HL-60 (cell line): ENCODE measurements at places on chromosomes 13 and 19.
A peak's percentile ranks its signal among the peaks of the same experiment; 100 is the strongest.

DNA sequence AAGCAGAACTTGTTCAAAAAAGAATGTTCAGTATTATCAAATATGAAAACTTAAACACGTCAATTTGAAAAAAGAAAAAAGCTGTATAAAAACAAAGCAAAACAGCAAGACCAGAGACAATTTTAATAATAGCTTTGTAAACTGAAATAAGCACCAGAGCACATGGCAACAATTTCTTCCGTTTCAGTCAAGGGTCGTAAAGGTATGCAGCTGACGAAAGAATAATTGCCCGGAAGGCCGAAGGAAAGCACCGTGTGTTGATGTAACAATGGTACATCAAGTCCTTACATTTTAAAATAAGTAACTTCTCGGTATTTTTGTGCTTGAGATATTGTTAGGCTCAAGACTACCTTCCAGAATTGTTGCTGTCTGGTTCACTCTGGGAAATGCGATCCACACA lies 1.7 kb downstream of the PROSER1 start:
- DNase-seq, result peak; percentile 66

DNA sequence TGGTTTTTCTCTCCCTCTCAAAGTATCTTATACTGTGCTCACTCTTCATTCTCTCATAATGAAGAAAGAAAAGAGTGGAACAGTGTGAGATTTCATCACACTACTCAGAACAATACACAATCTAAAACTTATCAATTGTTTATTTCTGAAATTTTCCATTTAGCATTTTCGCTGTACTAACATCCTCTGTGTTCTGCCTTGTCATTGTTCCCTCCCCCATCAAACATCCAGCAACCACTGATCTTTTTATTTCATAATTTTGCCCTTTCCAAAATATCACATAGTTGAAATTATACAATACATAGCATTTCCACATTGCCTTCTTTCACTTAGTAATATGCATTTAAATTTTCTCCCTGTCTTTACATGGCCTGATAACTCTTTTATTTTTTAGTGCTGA lies 658.7 kb downstream of the SLITRK1 start:
- DNase-seq, result no peak

GRCh38 chr13:40275155-40275554 lies 391.3 kb downstream of the FOXO1 start:
- no peak for DNase-seq

- DNase-seq, result no peak
These were observed 16.5 kb upstream of the ZNF8 start for GRCh38 chr19:58261968-58262921.

DNA sequence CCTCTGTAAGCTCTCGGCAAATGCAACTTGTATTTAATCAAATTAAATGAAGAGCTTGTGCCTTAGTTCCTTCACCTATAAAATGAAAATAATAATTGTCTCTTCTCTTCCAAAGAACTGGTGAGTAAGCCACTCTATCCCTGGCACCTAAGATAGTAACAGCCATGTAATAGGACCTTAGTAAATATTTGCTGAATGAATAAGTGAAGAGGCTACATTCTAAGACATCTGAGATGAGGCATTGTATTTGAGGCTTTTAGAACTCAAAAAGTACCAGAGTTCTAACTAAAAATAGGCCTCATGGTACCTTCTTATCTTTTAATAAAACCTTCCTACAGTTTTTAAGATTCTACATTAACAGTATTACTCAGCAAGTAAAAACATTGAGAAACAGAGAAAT lies 17.3 kb upstream of the DCLK1 start:
- no peak for DNase-seq

GRCh38 chr13:41427666-41428065 lies 29.7 kb upstream of the RGCC start:
- no peak for DNase-seq

DNA sequence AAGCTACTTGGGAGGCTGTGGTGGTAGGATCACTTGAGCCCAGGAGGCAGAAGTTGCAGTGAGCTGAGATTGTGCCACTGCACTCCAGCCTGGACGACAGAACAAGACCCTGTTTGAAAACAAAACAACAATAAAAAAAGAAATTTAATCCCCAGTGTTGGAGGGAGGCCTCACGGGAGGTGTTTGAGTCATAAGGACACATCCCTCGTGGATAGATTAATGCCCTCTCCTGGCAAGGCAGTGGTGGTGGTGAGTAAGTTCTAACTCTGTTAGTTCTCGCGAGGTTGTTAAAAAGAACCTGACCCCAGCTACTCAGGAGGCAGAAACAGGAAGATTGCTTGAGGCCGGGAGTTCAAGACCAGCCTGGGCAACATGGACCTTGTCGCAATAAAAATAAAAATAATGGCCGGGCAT lies 27.6 kb upstream of the SIN3B start:
- DNase-seq, result no peak

- no peak for DNase-seq
These were observed 1768.5 kb downstream of the PCDH9 start for GRCh38 chr13:65461590-65461989.

GRCh38 chr19:21460686-21461085 lies 44.7 kb upstream of the ZNF429 start:
- no peak for DNase-seq

- DNase-seq, result no peak
These were observed 1.1 kb downstream of the SOX1 start for GRCh38 chr13:112067871-112068539.

DNA sequence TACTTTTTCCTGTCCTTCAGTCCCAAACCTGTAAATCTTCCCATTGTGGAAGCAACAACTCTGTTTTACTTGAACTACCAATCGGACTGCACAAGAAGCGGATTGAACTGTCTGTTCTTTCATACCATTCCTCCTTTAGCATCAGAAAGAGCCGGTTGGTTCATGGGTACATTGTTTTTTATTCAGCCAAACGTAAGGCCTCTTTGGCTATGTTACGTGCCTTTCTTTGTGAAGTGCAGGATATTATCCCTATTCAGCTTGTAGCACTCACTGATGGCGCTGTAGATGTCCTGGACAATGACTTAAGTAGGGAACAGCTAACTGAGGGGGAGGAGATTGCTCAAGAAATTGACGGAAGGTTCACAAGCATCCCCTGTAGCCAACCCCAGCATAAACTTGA lies 60.3 kb downstream of the ARHGAP35 start:
- DNase-seq, result no peak

GRCh38 chr13:54185785-54186184 lies 1157.2 kb downstream of the OLFM4 start:
- no peak for DNase-seq

GRCh38 chr19:38263689-38264485 lies 486 bp upstream of the SPINT2 start:
- DNase-seq, result peak; percentile 43

DNA sequence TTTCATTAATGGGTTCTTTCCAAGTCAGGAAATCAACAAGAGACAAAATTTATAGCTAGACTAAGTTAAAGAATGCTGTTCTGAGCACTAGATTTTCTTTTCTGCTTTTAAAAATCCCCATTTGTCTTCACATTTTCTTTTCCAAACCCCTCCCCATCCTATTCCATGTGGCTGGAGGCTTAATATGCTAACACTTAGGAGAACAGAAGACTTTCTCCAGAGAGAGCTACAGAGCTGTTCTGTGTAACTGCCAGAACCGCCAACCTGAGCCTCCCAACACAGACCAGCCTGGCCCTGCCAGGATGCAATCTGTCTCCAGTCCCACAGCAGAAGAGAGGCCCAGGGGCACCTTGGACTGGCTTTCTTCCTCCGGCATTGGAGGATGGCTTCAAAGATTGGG lies 264.1 kb downstream of the NDFIP2 start:
- no peak for DNase-seq

- DNase-seq, result no peak
These were observed 42.5 kb upstream of the LDLR start for GRCh38 chr19:11046605-11047354.

DNA sequence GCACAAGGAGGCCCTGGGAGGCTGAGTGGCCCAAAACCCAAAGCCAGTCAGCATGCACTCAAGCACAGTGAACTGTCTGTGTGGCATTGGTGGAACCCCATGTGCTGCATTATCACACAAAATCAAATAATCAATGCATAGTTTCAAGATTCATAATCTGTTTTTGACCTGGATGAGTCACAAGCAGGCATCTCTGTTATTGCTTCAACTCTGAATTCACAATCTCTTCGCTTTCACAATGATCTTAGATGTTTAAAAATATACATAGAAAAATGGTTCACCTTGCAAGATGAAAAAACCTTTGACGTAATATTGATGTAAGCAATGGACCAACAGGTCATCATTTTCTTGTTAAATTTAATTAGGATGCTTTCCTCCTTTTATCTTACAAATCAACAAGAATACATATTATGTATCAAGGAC lies 455.4 kb downstream of the IRS2 start:
- DNase-seq, result no peak

DNA sequence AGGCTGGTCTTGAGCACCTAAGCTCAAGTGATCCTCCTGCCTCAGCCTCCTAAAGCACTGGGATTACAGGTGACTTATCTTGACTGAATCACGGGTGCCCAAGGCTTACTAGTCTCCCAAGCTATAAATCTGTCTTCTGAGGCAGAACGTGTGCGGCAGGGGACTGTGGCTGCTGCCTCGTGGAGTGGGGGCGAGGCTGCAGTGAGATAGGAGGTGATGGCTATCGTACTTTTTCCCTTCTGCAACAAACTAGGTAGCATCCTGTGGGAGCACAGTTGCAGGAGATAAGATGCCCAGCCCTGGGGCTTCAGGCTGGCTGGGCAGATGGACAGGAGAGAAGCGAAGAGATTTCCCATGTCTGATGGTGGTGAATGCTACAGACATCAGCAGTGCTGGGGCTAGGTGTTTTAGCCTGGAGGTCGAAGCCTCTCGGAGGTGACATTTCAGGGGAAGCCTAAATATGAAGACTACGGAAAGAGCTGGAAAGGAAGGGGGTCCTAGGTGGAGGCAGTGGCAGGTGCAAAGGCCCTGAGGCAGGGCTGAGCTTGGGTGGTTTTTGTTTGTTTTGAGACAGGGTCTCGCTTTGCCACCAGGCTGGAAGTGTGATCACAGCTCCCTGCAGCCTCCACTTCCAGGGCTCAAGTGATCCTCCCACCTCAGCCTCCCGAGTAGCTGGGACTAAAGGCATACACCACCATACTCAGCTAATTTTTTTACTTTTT lies 7.4 kb downstream of the B3GNT3 start:
- DNase-seq, result no peak

- no peak for DNase-seq
These were observed 821 bp downstream of the ZNF616 start for GRCh38 chr19:52138983-52139251.

DNA sequence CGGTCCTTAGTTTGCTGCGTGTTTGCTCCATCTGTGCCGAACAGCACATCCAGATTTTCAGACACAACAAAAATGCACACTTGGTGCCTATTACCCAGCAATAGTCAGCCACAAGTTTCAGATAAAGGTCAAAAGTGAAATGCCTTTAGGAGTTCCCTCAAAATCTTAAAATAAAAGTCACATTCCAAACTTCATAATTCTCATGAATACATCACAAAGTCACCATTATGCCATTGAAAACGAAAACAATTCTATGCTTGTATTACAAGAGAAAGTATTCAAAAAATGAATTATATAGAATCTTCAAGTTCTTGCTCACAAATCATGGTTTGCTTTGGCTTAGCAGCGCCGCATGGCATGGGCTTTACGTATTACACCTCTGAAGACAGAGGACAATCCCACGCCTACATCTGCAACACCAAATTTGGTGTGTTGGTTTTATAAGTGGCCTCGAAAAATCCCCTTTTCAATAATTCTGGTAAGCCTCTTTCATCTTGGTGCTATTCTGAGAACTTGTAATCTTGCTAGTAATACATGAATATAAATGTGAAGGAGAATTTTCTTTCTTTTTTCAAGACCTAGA lies 26.6 kb downstream of the COL4A1 start:
- no peak for DNase-seq

GRCh38 chr19:33988601-33989000 lies 183.7 kb upstream of the LSM14A start:
- no peak for DNase-seq

DNA sequence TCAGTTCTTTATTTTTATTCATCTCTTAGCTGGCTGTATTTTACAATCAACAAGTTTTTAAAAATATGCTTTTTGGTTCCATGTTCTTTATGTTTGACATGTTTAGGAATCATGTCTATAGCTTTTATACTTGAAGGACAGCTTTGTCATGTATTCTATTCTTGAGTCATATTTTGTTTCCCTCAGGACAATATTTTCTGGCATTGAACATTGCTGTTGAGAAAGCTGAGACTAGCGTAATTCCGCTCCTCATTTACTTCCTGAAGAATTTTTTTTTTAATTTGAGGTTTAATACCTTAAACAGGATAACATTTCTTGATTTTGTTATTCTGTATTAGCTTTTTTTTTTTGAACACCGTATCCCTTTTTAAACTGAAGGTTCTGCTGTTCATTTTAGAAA lies 53.2 kb downstream of the RB1 start:
- DNase-seq, result no peak

DNA sequence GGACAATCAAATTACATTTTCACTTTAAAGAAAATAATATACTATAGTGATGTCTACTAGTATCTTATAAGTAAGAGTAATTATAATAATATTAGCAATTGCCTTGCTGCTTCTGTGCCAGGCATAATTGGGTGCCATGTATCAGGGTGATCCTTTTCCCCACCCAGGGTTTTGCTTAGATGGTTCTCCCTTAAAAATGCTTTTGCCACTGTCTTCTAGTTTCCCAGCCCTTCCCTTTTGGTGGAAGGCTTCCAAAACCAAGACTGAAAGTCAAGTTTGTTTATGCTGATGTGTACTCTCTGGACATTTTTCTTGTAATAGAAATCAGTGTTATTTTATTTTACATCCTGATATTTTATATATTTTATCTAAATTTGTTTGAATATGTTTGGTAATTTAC lies 77.8 kb downstream of the ITGBL1 start:
- no peak for DNase-seq

DNA sequence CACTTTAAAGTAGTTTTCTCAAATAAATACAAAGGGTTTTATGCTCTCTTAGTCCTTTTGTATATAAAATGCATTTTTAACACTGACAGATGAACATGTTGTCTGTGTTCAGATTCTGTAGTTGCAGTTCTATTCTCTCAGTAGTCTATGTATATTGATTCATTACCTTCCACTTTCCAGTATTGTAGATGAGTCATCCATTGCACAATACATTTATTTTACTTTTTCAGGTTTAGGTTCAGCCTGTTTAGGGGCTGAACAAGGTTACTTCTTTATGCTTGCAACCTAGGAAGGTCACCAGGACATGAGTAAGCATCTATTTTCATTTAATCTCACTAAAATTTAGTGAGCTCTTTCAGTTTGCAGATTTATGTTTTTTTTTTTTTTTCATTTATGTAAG lies 173.6 kb downstream of the NALCN start:
- no peak for DNase-seq
